ENCODE measurements at places on chromosomes 2 and 18.

DNA sequence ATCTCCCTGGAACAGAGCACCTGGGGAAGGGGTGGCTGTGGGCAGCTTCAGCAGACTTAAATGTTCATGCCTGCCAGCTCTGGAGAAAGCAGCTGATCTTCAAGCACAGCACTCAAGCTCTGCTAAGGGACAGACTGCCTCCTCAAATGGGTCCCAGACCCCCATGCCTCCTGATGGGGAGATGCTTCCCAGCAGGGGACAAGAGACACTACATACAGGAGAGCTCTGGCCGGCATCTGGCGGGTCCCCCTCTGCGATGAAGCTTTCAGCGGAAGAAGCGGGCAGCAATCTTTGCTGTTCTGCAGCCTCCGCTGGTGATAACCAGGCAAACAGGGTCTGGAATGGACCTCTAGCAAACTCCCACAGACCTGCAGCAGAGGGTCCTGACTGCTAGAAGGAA, 294.8 kb downstream of the RND3 start:
- DNase-seq, result no peak

DNA sequence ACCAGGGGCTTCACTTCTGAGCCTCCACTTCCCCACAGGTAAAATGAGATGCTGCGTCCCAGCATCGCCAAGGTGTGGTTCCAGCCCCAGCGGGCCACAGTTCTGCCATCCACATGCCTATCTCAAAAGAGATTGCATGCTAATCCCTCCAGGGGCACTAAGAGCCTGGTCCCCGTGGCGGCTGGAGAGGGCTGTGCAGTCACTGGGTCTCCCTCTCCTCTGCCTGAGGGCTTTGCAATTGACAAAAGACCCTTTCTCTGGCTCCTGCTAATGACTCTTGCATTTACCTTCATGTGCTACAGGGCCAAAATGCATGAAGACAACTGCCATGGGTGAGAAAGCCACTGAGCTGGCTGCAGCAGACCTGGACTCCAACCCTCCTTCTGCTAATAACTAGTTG, 18.5 kb downstream of the ZBTB7C start:
- DNase-seq, result no peak

- DNase-seq, result no peak
Observed at GRCh38 chr2:149819356-149819957, 231.9 kb upstream of the MMADHC start.

- DNase-seq, result no peak
Observed at GRCh38 chr2:180669016-180669415, 311.4 kb upstream of the UBE2E3 start.

DNA sequence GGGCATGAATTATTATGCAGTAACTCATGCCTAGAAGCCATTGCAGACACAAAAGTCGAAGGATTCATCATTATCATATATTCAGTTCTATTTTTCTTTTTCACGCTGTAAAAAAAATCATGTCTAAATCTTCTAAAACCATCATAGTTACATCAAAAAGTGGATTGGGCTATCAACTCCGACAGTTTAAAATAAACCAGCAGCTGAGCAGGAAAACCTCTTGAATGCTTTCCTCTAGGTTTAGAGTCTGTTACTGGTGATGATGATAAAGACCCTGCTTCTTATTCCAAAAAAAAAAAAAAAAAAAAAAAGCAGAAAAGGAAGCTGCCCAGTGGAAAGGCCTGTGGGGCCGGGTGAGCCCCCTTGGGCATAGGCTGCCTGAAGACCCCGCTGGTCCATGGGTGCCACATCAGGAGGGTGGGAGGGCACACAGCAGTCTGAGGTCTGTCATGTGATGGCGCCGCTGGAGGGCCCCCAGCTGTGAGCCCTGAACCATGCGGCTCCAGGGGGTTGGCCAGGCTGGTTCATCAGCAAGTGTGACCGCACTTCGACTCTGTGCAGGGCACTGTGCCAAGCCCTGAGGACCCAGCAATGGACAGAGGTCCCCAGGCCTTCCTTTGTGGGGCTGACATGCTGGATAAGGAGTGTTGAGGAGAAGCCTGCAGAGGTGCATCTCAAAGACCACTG, 199.6 kb downstream of the EIPR1 start:
- DNase-seq, result no peak

DNA sequence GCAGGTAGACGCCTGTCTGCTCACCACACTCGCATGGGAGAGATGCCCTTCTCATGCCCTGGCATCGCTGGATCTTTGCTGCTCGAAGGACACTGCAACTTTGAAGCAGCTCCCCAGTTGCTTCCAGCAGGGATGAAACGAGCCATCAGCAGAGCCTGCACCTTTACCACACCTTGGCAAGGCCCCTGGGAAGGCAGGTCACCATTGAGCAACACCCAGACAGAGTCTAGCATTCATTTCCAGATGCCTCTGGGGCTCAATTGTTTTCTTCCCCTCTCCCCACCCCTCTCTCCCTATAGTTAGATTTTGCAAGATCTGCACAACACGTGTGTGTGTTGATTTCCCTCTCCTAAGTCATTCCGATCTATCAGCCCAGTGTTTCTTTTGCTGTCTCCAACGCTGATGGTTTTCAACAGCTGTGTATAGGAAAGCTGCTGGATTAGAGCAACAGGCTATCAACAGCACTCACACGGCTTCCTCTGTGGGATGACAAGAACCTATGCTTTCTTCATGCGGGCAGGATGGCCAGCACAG, 25.6 kb upstream of the INHBB start:
- no peak for DNase-seq

- no peak for DNase-seq
Observed at GRCh38 chr2:239476029-239476756, 75.4 kb upstream of the HDAC4 start.

DNA sequence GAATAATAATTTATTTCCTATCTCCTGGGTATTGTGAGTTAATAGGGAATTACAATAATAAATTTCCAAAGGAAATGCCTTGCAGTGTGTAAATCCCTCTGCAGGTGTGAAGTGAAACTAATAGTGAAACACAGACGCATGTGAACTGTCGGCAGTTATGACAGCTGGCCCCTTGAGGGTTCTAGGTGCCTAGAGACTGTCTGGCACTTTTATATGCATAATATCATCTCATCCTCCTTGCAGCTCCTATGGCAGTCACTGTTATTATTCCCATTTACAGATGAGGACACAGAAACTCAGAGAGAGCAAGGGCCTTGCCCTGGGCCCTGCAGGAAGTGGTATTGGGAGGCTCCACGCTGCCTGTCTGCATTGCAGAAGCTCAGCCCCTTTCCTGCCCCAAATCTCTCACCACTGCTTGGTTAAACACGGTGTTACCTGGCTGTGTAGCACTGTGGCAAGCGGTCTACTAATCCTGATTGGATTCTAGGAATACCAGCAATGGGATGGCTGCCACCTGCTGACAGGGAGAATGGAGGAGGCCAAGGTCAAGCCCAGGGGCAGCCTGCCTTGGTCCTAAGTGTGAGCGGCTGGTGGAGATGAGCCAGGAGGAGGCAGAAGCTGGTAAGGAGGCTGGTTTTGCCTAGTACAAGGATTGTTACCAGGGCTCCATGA, 32.8 kb upstream of the ACKR3 start:
- DNase-seq, result no peak

GRCh38 chr2:100237163-100237562, 85.1 kb downstream of the LONRF2 start:
- no peak for DNase-seq

DNA sequence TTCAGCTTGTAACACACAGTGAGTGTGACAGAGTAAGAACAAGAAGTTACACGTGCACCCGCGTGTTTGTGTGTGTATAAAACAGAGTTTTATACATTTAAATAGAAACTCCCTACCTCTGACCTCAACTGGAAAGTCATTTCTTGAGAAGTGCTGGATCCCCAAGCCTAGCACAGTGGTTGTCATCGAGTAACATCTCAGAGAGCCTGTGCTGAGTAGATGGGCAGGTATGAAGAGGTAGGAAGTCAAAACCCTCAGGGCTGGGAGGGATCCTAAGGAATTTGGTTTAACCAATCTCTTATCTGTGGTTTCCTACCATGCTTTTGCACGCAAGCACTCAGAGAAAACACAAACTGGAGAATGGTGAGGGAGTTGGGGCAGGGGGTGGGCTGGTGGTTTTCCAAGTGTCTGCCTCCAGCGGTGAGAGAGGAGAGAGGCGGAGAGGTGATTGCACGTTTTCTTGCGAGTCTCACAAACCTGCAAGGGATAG, 9.2 kb downstream of the ACOXL start:
- DNase-seq, result no peak

DNA sequence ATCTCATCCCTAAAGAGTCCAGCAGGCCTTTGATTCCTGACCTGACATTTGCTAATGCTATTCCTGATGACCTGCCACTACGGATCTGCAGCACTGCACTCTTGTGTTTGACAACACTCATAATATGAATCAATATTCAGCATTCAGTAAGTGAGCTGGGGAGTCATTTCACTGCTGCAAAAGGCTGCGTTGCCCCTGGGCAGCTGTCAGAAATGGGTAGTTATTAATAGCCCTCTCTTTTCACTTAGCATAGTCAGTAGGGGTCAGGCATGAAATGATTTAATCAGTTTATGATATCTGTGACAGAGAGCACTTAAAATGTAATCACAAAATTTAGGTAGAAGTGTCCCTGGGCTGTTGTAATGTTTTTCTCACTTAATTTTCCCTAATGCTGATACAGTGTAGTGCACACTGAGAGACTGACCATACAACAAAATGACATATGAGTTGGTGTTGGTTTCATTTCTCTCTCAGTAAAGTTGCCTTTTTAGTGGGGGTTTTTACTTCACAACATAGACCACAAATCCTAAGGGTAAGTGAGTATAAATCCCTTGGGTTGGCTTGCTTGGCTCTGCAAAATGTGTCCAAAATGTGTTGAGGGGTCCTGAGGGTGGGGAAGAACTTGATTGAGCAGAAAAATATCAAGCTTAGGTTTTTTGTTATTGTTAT, 184.8 kb downstream of the CAMKMT start:
- DNase-seq, result no peak

GRCh38 chr2:204386668-204387067, 158.6 kb upstream of the PARD3B start:
- no peak for DNase-seq

DNA sequence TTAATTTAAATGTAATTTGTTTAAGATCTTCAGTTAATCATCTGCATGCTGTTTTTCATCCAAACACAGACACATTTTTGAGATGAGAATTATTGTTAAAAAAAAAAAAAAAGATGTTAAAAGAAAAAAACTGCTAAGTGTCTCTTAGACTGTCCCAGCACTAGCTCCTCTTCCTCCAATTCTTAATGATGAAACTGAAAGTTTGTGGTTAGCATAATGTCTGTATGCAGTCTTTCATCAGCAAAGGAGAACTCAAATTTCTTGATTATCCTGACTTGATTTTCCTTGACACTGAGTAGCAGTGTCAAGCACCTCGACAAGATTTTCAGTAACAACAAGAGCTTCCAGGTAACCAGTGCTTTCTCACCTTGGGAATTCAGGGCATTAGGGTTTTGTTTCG, 274.4 kb downstream of the LRRTM1 start:
- no peak for DNase-seq

DNA sequence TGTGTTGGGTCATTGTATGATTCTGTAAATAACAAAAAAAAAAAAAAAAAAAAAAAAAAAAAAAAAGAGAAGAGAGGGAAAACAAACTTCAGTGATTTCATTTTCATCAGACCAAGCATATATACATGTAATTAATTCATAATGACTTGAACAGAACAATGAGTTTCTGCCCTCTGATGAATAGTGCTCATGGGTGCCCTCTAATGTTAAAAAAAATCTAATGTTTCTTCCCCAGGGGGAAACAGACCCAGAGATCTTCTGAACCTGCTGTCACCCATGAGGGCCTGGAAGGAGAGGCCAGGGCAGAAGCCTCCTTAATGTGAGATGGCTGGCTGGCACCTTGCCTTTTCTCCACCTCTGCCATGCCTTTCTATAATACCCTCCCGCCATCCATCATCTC, 289.2 kb downstream of the ZNF521 start:
- no peak for DNase-seq

DNA sequence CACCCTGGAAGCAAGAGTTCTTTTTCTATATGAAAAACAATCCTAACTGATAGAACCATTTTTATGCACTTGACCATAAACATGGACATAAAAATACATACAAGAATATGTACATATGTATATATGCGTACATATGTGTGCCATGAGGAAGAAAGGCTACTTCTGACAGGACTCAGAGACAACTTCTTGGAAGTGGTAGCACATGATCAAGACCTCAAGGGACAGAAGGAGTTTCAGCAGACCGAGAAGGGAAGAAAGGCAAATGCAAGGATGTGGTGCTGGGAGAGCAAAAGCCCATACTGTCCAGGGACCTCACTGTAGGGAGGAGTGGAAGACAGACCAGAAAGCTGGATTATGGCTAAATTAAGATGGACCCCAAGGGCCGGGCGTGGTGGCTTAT, 11.4 kb upstream of the NPAS2 start:
- no peak for DNase-seq

- no peak for DNase-seq
Observed at GRCh38 chr2:191856111-191856876, 9.4 kb upstream of the CAVIN2 start.

DNA sequence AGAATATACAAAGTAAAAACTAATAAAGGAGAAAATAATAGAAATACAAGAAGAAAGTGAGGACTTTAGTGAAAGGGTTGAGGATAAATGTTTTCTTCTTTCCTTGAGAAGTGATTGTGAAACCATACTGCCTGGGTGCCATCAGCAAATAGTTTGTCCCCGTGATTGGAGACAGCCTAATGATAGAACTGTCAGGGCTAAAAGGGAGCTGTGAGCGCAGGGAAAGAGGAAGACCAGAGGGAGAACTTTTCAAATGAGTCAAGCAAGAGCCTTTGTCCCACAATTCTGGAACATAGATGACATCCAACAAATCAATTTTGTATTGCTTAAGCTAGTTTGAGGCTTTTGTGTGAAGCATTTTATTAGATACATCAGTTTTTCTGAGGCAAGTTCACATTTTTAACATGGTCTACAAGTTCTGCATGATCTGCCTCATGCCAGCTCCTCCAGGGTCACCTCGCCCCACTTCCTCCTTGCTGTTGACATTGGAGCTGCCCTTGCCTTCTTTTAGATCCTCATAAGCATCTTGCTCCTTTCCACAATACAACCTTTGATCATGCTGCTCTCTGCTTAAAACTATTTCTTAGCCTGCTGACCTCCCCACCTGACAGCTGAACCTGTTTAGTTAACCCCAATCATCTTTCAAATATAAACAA, 213.4 kb upstream of the REG3G start:
- no peak for DNase-seq

DNA sequence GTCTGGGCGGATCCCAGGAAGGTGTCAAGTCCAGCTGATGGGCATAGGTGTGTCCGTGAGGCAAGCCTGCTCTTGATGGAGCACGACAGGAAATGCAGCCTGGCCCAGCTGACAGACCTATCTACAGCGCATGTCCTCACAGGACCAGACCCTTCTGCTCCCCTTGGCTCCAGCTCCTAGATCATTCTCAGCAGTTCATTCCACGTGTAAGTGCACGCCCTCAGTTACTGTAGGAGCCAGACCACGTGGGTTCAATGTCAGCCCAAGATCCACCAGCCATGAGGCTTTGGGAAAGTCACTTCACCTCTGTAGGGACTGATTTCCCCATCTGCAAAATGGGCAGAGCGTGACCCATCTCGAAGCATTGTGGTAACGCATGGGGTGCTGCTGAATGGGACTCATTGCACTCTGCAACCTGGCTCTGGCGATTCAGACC, 47.8 kb downstream of the TMEM17 start:
- no peak for DNase-seq

All from H54 (cell line).